ENCODE measurements at places on chromosomes 5 and 9. TPM values are rescaled to one million over a fixed set of nuclear protein-coding genes. Genes with fewer than 3 reads are reported as not detected.

The ZER1 gene
- total RNA-seq, result 19.3 TPM

The IL4 gene
- not detected for total RNA-seq

The COL5A1 gene
- total RNA-seq, result 0.69 TPM

The LCN12 gene
- not detected for total RNA-seq

The SLIT3 gene
- not detected for total RNA-seq

The ECM2 gene
- not detected for total RNA-seq

The LHFPL2 gene
- 73.0 TPM for total RNA-seq

The ERAP2 gene
- total RNA-seq, result 7.0 TPM

The TPRN gene
- 15.6 TPM for total RNA-seq

The LRRC19 gene
- total RNA-seq, result not detected

The FGFR4 gene
- 4.5 TPM for total RNA-seq

The ERCC8 gene
- 18.9 TPM for total RNA-seq

The GPR150 gene
- 0.34 TPM for total RNA-seq

The RNF14 gene
- 105 TPM for total RNA-seq

The FAM151B gene
- total RNA-seq, result 8.0 TPM

The FRMPD1 gene
- total RNA-seq, result not detected

The CER1 gene
- total RNA-seq, result not detected

The MYOZ3 gene
- total RNA-seq, result 1.3 TPM

The TAS2R1 gene
- not detected for total RNA-seq

The NR2F1 gene
- total RNA-seq, result 0.33 TPM

The EPB41L4B gene
- total RNA-seq, result not detected

The SLC36A3 gene
- not detected for total RNA-seq

The AK8 gene
- total RNA-seq, result 0.36 TPM

The FCN2 gene
- total RNA-seq, result not detected

The PCDHGC4 gene
- 2.5 TPM for total RNA-seq

The GPR151 gene
- total RNA-seq, result not detected

The NTNG2 gene
- 4.5 TPM for total RNA-seq

The KCTD16 gene
- total RNA-seq, result not detected

The TXNDC8 gene
- total RNA-seq, result not detected

The DYNC2I2 gene
- total RNA-seq, result 55.1 TPM

The ZBTB43 gene
- total RNA-seq, result 12.0 TPM

The GADD45G gene
- total RNA-seq, result 0.67 TPM

The DOLPP1 gene
- total RNA-seq, result 10.0 TPM

The SLC34A3 gene
- not detected for total RNA-seq

The NRARP gene
- total RNA-seq, result not detected

The LHX3 gene
- not detected for total RNA-seq

The ORM2 gene
- total RNA-seq, result not detected
